ENCODE measurements at places on chromosomes 4 and X.

DNA sequence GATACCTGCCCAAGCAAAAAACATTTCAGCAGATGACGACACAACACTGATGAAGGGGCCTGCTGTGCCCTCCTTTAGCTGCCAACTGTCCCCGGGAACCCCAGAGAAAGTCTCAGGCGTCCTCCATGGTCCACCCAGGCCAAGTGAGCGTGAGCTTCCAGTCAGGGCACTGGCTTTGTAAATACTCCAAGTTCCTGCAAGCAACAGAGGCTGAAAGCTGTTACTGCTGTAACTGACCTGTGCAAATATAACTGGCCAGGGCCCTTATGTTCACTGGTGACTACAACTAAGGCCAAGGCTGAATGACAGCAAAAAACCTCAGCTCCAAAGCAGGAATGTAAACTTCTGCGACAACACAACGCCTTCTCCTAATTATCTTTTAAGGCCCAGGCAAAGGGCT, 8.2 kb downstream of the WDR1 start:
- DNase-seq, result no peak

GRCh38 chrX:78619834-78620233, 39.3 kb downstream of the RTL3 start:
- no peak for DNase-seq

DNA sequence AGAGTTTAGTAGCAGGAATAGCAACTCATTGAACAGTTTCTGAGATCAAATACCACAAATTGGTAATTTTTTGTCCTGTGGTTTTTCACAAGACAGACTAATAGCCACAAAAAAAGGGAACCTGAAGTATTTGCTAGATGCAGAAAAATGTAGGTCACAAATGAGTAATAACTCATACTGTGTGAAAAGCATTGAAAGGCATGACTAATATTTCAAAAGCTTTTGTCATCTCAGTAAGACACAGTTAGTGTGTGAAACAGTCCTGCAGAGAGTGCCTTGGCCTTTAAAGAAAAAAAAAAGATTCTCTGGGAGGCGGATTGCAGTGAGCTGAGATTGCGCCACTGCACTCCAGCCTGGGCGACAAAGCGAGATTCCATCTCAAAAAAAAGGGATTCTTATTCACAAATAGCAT, 31.4 kb upstream of the SLC25A31 start:
- DNase-seq, result no peak

DNA sequence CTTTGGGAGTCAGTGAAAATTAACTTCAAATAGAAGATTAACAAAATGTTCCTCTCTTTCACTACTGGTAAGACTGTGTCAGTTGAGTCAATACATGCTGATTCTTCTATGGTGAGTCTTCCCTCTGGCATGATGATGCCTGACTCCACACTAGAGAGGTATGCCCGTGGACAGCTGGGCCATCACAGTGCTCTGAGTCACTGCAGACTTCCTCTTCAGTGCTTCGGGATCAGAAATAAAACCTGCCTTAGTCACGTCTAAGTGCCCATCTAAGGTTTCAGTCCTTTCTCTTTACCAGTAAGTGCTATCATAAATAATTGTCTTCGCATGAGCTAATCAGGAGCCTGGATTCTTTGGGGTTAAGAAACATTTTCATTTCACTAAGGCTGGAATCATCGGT, 1.6 kb upstream of the ASB5 start:
- DNase-seq, result peak; percentile 7

GRCh38 chr4:814312-814850, 11.5 kb downstream of the CPLX1 start:
- no peak for DNase-seq

DNA sequence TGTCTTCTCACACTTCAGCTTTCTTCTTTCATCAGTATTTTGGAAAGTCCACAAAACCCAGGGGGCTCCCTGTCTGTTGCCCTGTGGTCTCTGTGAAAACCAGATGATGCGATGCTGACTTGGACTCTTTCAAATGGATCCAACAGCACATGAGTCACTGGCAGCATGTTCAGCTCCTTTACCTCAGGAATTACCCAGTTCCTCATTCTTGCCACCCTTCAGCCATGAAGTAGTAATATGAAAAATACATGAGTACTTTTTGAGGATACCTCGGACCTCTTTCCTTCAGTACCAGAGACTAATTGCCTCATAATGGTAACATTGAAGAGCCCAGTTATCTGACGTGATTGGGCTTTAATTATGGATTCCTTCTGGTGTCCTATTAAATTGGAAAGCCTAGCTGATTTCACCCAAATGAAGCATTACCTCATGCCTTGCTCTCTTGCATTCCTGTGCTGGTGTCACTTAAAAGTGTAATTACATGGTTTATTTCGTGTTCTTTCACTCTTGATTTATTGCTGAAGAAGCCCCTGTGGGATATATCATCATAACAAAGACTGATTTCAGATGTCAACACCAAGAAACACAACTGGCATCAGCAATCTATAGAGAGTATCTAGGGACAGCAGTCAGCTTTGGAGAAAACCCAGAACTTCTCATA, 63.4 kb downstream of the NFKB1 start:
- DNase-seq, result no peak

DNA sequence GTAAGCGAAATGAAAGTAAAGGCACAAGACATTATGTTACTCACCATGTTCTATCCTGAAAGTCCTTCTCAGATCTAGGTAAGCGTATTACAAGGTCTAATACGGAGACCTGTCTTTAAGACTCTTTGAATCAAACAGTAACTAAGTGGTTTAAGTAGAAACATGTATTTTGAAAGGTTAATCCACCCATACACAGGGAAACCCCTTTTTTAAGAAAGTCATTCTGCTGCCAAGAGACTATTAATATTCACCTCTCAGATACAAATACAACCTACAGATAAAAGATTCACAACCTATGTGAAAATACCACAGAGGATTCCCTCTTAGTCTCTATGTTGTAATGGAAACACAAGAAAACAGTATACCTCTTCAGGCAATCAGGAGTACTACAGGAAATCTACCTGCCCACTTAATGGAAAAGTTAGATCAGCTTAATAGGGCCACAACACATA, 63.2 kb upstream of the TNIP3 start:
- DNase-seq, result no peak

DNA sequence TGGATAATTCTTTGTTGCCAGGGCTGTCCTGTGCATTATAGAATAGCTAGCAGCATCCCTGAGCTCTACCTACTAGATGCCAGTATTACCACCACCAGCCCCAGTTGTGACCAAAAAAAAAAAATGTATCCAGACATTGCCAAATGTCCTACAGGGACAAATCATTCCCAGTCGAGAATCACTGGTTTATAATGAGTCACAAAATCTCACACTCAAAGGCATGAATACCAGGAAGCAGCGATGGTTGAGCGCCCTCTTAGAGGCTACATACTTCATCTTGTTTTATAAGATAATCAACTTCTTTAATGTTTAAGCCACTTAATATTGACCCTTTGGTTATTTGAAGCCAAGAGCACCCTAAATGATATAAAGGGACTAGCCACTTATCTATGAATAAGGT, 297.3 kb downstream of the DHX15 start:
- DNase-seq, result no peak

GRCh38 chr4:48694824-48695223, 85.3 kb downstream of the FRYL start:
- DNase-seq, result no peak

GRCh38 chrX:43836435-43837184, 45.6 kb downstream of the MAOB start:
- peak; percentile 0 for DNase-seq

GRCh38 chrX:136742721-136743379, 37.9 kb downstream of the ARHGEF6 start:
- DNase-seq, result no peak

- peak; percentile 62 for DNase-seq
These were observed at the start of gene C4orf36 for GRCh38 chr4:86891762-86892635. Gene C4orf36, minus strand, starts transcription at chr4:86892422. Its CDS starts 902 bp downstream, at chr4:86891520.

DNA sequence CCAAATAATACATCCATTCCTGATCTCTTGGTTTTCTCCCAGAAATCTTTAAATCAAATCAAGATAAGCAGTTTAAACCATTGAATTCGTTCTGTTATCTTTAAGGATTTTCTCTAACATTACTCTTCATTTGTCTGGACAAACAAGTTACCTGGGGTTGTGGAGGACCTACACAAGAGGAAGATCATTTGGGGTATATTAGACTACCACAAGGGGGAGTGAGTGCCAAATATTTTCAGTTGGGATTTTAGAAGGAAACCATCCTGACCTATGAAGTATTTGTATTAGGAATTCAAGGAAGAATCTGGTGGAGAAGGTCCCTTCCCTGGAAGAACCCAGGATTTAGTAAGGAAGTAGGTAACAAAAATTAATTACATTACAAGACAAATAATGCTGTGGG, 12.0 kb upstream of the DCHS2 start:
- no peak for DNase-seq

- DNase-seq, result peak; percentile 44
These were observed 7.4 kb downstream of the HNRNPH2 start for GRCh38 chrX:101415180-101416145.

GRCh38 chr4:2092669-2093053, 33.5 kb downstream of the NAT8L start:
- no peak for DNase-seq

- no peak for DNase-seq
These were observed 14.0 kb downstream of the ARHGEF6 start for GRCh38 chrX:136766785-136767103.

GRCh38 chrX:103640401-103641155, 11.8 kb downstream of the TCEAL1 start:
- DNase-seq, result no peak

DNA sequence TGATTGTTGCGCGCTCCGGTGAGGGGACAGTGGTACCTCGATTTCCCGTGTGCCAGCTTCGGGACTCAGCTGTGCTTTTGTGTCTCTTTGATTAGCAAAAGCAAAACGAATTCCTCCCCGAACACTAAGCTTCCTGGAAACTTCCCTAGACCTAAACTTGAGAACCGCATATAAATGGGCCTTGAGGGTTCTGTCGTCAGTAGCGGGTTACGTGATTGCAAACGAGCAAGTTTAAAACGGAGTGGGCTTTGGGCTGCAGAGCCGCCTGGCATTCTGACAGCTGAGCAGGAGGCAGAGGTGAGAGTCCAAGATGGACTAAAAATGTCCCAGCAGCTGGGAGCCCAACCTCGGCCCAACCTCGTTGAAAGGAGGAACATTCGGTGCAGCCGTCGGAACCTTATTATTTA, 1.2 kb upstream of the TAPT1 start:
- no peak for DNase-seq

DNA sequence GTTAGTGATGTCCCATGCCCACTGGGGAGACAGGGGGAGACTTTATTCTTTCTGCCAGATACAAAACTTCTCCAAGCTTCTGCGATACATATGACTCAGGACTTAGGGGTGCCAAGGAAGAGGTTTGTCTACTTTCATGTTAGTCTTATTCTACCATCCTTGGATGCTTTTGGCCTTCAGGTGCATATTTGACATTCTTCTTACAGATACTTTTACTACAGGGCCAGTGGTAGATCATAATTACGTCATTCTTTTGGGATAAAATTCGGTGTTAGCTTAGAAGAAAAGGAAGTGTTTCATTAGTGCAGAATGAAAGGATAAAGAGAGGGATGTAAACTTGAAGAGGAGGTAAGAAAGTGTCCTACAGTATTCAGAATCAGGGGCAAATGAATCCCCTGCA, 245.2 kb downstream of the THOC2 start:
- no peak for DNase-seq

DNA sequence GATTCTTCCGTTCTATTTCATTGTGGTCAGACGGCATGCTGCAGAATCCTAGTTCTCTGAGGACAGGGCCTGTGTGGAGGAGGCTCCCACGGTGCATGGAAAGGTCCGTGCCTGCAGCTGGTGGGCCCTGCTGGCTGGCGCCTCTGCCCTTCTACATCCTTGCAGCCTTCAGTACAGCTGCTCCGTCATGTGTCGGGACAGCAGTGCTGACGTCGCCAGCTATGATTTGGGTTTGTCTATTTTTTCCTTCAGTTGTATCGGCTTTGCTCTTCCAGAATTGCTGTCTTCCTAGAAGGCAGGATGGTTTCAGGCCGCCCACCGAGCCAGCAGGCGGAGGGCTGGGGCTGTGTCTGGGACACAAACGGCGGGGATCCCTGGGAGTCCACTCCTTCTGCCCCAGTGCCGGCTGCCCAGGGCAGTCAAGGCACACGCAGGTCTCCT, 32.1 kb upstream of the CPLX1 start:
- no peak for DNase-seq

DNA sequence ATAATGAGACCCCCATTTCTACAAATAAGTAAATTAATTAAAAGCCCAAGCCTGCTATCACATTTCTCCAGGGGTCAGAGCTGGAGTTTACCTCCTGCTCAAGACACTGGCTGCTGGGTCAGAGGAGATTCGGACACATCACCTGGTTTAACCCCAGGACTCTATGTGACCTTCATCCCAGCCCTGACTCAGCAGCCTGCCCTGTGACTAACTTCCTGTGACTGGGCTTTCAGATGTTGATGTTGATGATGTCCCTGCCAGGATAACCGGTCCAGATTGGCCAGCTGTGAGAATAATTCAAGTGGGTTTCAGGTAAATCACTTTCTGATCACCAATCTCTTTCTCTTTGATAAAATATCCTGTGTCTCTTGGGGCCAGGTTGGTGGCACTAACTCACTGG, 102.4 kb upstream of the MAML3 start:
- DNase-seq, result no peak

DNA sequence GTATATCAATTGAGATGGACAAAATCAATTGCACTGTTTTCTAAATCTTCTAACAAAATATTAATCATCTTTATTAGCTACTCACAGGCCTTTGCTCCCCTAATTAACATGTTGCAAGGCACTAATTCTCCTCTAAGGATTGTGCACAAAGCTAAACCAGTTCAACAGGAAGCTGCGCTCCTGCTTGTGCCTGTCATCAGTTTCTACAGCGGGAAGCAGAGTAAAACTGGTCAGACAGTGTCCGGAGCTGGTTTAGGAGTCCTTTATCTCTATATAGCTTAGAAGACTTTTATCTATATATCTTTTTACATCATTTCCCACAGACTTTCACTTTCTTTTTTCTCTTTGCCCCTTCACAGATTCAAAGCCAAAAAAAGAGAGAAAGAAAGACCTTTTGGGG, 79.1 kb downstream of the ELOVL6 start:
- DNase-seq, result no peak

DNA sequence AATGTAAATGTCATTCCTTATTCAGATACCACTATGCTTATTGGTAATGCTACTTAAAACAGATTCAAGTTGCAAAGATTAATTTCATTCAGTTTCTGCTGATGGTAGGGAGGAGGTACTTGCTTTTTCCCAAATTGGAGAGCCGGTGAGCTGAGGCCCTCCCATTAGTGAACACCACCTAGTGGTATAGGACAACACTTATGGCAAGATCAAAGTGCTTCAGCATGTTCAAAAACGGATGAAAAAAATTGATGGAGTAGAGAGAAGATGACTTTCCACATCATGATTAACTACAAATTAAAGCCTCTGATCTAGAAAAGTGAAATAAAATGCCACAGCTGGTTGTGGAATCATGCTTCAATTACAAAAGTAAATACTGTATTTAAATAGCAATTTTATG, 112.9 kb downstream of the MBNL3 start:
- DNase-seq, result no peak

DNA sequence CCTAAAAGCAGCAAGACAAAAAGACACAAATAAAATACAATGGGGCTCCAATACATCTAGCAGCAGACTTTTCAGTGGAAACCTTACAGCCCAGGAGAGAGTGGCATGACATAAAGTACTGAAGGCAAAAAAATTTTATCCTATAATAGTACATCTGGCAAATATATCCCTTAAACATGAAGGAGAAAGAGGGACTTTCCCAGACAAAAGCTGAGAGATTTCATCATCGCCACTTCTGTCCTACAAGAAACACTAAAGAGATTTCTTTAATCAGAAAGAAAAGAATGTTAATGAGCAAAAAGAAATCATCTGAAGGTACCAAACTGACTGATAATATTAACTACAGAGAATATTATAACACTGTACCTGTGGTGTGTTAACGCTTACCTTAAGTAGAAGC, 86.4 kb downstream of the ANKRD17 start:
- DNase-seq, result no peak

GRCh38 chr4:14008494-14008893, 381.0 kb upstream of the BOD1L1 start:
- no peak for DNase-seq

All from NCI-H1105 (cell line).